ENCODE measurements at places on chromosomes 2 and 18.

GRCh38 chr18:72878143-72878542, 10.4 kb upstream of the NETO1 start:
- no peak for DNase-seq
- no peaks in the 10 kb centered on the region for H3K4me1 ChIP-seq
- H3K27me3 ChIP-seq = no peaks in the 10 kb centered on the region
- H3K4me3 ChIP-seq = no peak overlapping the region
- H3K27ac ChIP-seq = no peak overlapping the region
- no peaks in the 10 kb centered on the region for H3K36me3 ChIP-seq

- H3K4me3 ChIP-seq = no peak overlapping the region
- no peak overlapping the region for H3K27ac ChIP-seq
- H3K4me1 ChIP-seq = no peaks in the 10 kb centered on the region
- H3K36me3 ChIP-seq = no peaks in the 10 kb centered on the region
Measured at GRCh38 chr2:216302981-216303676, 69.2 kb downstream of the MARCHF4 start.

- H3K27ac ChIP-seq = no peak overlapping the region
- H3K27me3 ChIP-seq = no peaks in the 10 kb centered on the region
- DNase-seq = no peak
- no peaks in the 10 kb centered on the region for H3K36me3 ChIP-seq
- no peaks in the 10 kb centered on the region for H3K4me1 ChIP-seq
Measured at GRCh38 chr2:144770616-144771230, 250.8 kb upstream of the ZEB2 start.

DNA sequence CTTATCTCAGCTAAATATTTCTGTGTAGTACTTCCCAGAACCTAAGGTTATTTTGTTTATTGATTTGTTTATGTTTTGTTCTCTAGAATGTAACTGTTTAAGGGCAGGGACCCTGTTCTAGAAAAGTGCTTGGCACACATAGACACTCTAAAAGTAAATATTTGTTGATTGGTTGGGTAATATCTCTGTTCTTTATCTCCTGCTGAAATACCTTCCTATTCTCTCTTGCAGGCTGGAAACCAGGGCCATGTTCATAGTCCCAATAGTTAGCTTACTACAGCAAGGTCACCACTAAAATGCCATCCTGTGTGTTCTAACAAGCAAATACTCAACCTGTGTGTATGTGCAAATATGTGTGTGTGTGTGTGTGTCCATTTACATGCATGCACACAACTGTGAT, 375.6 kb upstream of the MEIS1 start:
- H3K36me3 ChIP-seq = no peaks in the 10 kb centered on the region
- no peaks in the 10 kb centered on the region for H3K4me1 ChIP-seq
- no peak for DNase-seq
- H3K27me3 ChIP-seq = no peaks in the 10 kb centered on the region

DNA sequence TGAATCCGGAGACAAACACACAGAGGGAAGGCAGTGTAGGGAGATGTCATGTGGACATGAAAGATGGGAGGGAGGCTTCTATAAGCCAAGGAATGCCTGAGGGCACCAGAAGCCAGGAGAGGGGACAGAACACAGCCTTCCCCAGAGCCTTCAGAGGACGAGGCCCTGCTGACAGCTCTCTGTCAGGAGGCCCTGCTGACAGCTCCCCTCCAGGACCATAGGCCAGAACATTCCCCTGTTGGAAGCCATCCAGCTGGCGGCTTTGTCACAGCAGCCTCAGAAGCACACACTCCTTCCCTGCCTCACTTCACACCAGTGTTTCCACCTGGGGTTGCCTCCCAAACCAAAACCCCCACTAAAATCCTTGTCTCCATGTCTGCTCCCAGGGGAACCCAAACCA, 171.3 kb upstream of the ID2 start:
- no peaks in the 10 kb centered on the region for H3K36me3 ChIP-seq
- H3K27me3 ChIP-seq = no peaks in the 10 kb centered on the region
- no peak overlapping the region for H3K4me3 ChIP-seq
- no peaks in the 10 kb centered on the region for H3K4me1 ChIP-seq
- H3K27ac ChIP-seq = no peak overlapping the region

Measured in colonic mucosa (tissue), 4 donors.